ENCODE measurements at places on chromosomes 3 and 15.

GRCh38 chr3:5194341-5194740 lies 6.8 kb downstream of the EDEM1 start:
- no peak for DNase-seq

GRCh38 chr15:74322558-74323180 lies 44.8 kb downstream of the CYP11A1 start:
- peak; percentile 82 for DNase-seq

- no peak for DNase-seq
Observed at GRCh38 chr15:38646716-38647115, 82.1 kb upstream of the RASGRP1 start.

DNA sequence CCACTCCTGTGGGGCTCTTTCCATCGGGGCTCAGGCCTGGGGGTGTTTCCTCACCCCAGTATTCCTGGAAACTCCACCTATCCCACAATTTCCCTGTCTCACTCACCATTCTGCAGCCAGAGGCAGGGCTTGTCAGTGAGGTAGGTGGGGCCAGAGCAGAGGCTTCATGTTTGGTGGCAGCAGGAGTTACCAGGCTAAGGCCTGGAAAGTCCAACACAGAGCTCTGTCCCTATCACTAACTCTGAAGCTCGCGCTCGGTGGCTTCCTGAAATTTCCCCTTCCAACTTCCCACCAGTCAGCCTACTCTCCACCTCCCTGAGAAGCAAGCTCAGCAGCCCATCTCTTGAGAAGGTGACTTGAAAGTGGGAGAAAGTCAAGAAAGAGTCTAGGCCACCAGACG lies 44.2 kb downstream of the CDC25A start:
- DNase-seq: no peak

DNA sequence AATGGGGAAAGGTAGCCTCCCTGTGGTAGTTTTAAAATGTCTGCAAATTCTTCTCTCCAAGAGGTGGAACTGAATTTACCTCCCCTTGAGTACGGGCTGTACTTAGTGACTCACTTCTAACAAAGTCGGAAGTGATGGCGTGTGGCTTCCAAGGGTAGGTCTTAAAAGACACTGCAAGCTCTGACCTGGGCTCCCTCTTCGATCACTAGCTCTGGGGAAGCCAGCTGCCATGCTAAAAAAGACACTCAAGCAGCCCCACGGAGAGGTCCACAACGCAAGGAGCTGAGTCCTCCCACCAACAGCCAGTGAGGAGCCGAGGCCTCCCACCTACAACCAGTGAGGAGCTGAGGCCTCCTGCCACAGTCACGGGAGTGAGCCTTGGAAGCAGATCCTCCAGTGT lies 122.0 kb upstream of the HACD2 start:
- no peak for DNase-seq

GRCh38 chr3:18134386-18135059 lies 290.6 kb downstream of the SATB1 start:
- no peak for DNase-seq

DNA sequence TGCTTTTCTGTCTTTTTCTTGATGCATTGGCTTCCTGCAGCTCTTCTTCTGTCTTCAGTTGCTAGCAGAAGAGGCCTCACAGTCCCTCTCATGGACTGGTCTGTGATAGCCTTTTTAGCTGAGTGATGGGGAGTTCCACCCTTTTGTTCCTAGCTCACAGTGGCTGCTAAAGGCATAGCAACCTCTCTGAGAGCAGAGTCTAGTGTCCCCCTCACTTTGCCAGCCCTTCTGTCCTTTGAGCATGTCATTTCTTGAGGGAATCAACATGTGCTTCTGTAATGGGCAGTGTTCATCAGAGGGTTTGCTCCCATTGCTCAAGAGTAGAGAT lies 44.4 kb downstream of the GAP43 start:
- DNase-seq: no peak

- DNase-seq: peak; percentile 85
Observed at GRCh38 chr3:126102530-126102951, 18.6 kb upstream of the SLC41A3 start.

GRCh38 chr3:156627946-156628569 lies 46.3 kb upstream of the TIPARP start:
- DNase-seq: no peak

DNA sequence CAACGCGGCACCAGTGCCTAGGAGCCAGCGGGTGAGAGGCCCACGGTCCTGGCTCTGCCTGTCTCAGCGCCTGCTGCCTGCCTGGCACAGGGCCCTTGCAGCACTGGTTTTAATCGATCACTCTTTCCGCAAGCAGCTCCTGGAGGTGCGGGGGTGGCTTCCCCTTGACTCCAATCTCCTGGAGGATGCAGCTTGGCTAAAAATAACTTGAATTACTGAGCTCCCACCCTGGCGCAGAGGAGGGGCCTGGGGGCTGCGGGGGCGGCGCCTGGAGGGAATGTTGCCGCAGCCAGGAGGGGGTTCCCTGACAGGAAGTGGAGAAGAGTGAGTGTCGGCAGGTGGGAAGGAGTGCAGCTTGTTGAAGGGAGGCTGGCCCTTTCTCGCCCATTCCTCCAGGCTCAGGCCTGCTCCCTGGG lies 9.9 kb upstream of the RPL29 start:
- DNase-seq: no peak

GRCh38 chr3:141389703-141390102 lies 21.4 kb downstream of the ZBTB38 start:
- DNase-seq: no peak

DNA sequence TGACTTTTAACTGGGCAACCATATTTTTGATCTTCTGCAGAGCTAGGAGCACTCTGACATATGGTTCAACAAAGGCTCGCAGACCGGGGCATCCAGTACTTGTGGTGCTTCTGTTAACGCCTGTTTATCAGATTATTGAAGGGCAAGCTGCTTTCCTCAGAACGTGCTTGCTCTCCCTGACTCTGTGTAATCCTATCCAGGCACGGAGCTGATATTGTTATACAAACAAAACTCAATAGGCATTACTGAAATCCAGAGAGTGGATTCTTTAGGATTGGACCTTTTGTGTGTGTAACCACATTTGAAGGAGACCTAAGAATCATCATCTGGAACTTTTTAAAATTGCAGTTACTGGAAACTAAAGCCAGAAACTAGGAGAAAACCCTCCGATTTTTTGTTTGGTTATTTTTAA lies 246.5 kb downstream of the PTPRG start:
- DNase-seq: no peak

- DNase-seq: no peak
Observed at GRCh38 chr3:74331711-74332110, 282.7 kb downstream of the CNTN3 start.

DNA sequence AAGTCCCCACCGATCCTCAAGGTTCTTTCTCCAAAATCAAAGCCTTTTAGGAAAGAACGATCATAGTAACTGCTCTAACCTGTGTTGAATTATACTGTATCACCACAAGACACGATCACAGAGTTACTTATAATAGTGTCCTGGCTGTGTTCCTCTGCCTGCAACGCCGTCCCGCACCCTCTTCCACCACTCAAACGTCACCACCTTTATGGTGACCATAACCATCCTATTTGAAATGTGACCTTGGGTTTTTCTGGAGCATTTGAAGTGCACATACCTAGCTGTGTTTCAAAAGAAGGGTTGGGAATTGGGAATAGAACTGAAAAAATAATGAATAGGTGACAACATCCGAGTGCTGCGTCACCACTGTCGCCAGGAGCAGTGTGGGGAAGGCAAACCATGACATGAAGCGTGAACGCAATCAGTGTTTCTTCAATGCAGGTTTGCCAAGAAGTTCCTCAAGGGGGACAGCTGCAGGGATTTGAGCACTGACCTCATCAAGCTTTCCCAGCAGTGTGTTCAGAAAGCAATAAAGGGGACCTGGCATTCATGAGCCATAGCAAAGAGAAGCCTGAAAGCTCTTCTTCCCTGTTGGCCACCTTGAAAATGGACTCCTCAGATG lies 769 bp upstream of the SELENOS start:
- DNase-seq: no peak

DNA sequence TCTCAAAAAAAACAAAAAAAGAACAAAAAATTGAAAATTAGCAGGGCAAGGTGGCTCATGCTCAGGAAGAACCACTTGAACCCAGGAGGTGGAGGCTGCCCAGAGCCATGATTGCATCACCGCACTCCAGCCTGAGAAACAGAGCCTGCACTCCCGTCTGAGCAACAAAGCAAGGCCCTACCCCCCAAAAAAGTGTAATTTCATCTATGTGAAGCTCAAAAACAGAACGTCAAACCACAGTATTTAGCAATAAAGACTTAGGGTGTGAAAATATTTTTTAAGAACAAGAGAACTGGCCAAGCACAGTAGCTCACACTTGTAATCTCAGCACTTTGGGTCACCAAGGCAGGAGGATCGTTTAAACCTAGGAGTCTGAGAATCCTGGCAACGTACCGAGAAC lies 38.2 kb downstream of the STAG1 start:
- DNase-seq: no peak

DNA sequence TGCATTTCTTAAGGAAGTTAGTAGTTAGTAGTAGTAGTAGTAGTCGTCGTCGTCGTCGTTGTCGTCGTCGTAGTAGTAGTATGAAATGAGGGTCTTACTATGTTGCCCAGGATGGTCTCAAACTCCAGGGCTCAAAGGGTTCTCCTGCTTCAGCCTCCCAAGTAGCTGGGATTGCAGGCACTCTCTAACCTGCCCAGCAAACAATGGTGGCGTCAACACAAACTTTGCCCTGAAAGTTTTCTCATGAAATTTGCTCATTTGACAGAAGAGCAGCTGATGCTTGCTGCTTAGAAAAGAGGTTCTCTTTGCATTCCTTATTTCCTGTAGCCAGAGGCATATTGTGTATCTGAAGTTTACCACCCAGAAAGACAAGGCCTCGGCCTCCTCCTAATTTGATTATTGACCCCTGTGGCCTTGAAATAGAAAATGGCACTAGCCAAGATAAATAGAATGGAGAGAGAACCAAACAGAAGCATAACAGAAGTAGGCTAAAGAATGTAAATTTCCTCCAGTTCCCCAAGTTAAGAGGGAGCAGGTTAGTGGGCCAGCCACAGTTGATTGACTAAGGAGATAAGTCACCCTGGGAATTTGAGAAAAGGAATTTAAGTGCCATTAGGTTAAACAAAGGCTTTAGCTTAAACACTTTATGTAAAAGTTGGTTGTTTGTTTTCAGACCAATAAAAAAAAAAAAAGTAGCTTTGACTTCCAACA lies 166.2 kb upstream of the ROBO2 start:
- no peak for DNase-seq

DNA sequence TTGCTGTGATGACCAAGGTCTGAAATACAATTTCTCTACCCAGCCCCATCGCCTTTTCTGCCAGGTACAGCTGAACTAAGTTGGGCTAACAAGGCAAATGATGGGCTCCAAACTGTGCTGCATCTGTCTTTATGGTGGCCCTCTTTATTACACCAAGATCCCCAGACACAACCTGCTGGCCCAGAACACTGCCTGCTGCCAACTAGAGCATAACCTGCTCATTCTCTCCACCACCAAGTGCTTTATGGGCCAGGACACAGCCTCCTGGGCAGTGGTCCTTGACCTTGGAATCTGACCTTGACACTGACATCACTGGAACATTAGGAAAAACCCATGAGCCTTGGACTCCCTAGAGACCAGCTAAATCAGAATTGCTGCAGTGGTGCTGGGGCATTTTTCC lies 3.3 kb downstream of the LINS1 start:
- DNase-seq: no peak
